ENCODE measurements at places on chromosomes 12 and 14.

- no peak for DNase-seq
These were observed 185.1 kb downstream of the NUBPL start for GRCh38 chr14:31746326-31746725.

DNA sequence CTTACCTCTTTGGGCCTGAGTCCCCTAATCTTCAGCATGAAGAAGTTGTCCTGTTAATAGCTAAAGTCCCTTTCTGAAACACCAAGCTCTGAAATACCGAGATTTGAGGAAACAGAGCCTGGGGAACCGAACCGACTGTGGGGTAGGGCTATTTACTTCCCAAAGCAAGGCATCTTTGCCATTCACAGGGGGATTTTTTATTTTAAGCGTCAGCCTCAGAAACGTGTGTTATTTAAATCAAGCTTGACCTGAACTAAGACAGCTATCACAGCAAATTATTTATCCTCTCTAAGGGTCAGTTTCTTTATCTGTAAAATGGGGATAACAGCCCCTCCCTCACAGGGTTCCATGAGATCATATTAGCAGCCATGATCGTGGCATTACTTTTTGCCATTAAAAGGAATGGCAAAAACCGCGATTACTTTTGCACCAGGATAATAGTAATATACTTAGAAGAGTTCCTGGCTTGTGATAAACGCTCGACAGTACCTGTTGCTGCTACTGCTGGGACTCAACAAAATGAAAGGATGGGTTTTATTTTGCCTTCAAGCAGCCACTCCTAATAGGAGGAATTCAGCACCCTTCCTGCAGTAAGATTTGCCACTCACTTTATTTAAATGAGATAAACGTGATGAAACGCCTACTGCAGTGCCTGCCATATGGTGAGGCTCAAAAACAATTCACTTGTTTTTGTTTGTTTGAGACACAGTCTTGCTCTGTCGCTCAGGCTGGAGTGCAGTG is 1.3 kb upstream of the CORO1C start:
- DNase-seq = no peak

DNA sequence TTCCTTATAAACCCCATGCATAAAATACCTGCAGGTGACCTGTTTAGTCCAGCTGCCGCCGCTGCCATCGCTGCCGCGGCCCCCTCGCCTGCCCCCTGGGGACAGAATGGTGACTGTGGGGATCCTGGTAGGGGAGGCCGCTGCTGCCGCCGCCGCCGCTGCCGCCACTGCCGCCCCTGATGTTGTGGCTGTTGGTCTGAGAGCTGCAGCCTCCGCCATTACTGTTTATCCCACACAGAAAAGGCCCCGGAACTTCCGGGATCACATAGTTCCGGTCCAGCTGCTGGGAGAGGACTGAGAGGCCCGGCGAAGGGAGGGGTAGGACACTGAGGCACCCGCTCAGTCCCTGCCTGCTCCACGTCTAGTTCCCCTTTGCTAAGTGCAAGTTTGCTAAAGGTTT is 244.9 kb downstream of the C12orf50 start:
- no peak for DNase-seq

GRCh38 chr14:104299993-104300761 is 161.8 kb downstream of the KIF26A start:
- no peak for DNase-seq

DNA sequence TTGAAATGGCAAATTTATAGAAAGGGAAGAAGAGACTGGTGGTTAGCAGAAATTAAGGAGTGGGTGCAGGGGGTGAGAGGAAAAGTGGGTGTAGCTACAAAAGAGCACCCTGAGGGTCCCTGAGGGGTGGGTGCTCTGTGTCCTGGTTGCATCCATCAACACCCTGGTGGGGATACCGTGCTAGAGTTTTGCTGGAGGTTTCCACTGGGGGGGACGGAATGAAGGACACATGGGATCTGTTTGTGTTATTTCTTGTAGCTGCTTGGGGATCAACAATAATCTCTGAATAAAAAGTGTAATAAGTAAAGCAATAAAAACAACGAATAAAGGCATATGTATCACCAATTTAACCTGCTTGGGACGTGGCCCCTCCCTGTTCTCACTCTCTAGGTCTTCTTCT is 175.3 kb downstream of the KIF26A start:
- no peak for DNase-seq

- no peak for DNase-seq
These were observed 208.5 kb upstream of the NEDD1 start for GRCh38 chr12:96698521-96698920.

Data from AG20443 (cell line).